Activated T-cell treated with anti-CD3 and anti-CD28 coated beads, Interleukin-2, amount 50 U/mL, for 72 hours (primary cell): ENCODE measurements at places on chromosomes 6 and 20. TPM values are rescaled to one million over a fixed set of nuclear protein-coding genes. Genes with fewer than 3 reads are reported as not detected.

GRCh38 chr6:150865043-150865405 lies 478 bp upstream of the MTHFD1L start:
- H3K4me3 ChIP-seq = peak overlapping the region; percentile 86
- peaks cover 18% of the 10 kb centered on the region for H3K27me3 ChIP-seq
- peaks cover 59% of the 10 kb centered on the region for H3K4me1 ChIP-seq
- peaks cover 2% of the 10 kb centered on the region for H3K36me3 ChIP-seq
- no peak for DNase-seq
- H3K27ac ChIP-seq = peak overlapping the region; percentile 69

- H3K27ac ChIP-seq = no peak overlapping the region
- H3K36me3 ChIP-seq = no peaks in the 10 kb centered on the region
- H3K4me1 ChIP-seq = peaks cover 52% of the 10 kb centered on the region
- H3K4me3 ChIP-seq = no peak overlapping the region
These were observed 213.2 kb downstream of the LY86 start for GRCh38 chr6:6801635-6802218.

- H3K27me3 ChIP-seq = peaks cover 12% of the 10 kb centered on the region
- no peak overlapping the region for H3K4me3 ChIP-seq
- no peak overlapping the region for H3K27ac ChIP-seq
These were observed 64.6 kb downstream of the SNX5 start for GRCh38 chr20:17904027-17904426.

DNA sequence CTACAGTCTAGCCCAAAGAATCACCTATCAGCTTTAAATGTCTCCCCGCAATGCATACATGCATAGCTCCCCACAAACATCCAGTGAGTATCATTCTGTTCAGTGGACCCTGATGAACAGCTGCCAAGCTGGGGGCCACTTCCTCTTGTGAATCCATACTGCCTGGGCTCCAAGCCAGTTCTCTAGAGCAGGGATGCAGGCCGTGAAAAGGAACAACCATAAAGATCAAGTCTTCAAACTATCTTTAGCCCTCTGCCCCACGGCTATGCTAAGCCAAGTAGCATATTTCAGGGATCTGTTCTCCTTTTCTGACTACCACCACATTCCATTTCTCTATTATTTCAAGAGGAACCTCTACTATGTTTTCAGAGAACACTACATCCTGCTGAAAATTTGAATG lies 191.7 kb upstream of the BTBD3 start:
- no peaks in the 10 kb centered on the region for H3K27me3 ChIP-seq
- no peak overlapping the region for H3K4me3 ChIP-seq
- no peaks in the 10 kb centered on the region for H3K4me1 ChIP-seq
- no peaks in the 10 kb centered on the region for H3K36me3 ChIP-seq
- no peak overlapping the region for H3K27ac ChIP-seq
- no peak for DNase-seq

DNA sequence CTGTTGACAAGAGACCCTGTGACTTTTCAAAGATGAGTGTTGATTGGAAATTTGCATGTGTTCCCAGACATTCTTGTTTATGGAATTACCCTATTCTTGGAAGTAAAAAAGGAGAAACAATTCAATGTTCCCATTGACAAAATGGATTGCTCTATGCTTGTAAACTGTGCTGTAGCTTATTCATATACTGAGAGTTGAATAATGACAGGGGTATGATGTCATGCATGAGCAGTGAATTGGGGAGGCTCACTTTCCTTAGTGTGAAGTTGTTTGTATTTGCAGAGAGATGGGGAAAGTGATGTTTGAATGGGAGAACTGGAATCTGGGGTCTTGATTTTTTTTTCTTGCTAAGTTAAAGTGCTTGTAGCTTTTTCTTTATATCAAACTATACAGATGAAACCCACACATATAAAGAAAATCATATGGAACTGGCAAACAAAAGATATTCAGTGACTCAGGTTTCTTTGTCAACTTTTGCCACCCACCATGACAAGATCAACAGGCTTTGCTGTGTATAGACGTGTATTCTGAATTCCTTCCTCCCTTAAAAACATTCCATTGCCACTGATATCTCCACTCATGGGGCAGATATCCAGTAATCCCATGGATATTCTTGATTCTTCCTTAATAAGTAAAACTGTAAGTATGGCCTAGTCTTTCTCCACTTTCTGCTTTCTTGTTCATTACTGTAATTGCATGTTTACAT lies 97.8 kb upstream of the JAG1 start:
- no peaks in the 10 kb centered on the region for H3K4me1 ChIP-seq
- H3K27me3 ChIP-seq = no peaks in the 10 kb centered on the region
- no peak for DNase-seq
- no peaks in the 10 kb centered on the region for H3K36me3 ChIP-seq
- no peak overlapping the region for H3K27ac ChIP-seq
- H3K4me3 ChIP-seq = no peak overlapping the region

The AVP gene
- total RNA-seq = not detected

- H3K4me1 ChIP-seq = peaks cover 25% of the 10 kb centered on the region
- peak overlapping the region; percentile 38 for H3K4me3 ChIP-seq
- H3K27ac ChIP-seq = peak overlapping the region; percentile 77
- no peaks in the 10 kb centered on the region for H3K36me3 ChIP-seq
These were observed 165.8 kb upstream of the CITED2 start for GRCh38 chr6:139540276-139540675.

The MOG gene
- total RNA-seq = not detected

- no peak overlapping the region for H3K27ac ChIP-seq
- peaks cover 29% of the 10 kb centered on the region for H3K4me1 ChIP-seq
- DNase-seq = no peak
- no peak overlapping the region for H3K4me3 ChIP-seq
- H3K27me3 ChIP-seq = peaks cover 9% of the 10 kb centered on the region
These were observed 12.1 kb downstream of the NCR2 start for GRCh38 chr6:41347378-41348050.

DNA sequence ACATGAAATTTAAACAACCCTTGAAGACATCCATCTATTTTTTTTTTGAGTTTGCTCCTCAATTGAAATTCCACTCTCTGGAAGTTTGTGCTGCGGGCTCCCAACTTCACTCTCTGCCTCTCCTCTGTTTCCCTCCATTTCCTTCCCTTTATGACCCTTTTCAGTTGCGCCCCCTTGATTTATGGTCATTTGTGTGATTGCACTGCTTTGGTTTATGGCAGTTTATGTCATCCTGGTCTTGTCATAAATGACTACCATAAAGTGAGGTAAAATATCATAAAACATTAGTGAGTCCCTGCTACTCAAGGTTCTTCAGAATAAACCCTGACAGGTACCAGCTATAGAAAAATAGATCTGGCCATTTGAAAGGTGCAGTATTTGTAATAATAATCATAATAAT lies 348.3 kb upstream of the ZFP64 start:
- H3K36me3 ChIP-seq = peaks cover 3% of the 10 kb centered on the region
- H3K4me3 ChIP-seq = no peak overlapping the region
- no peaks in the 10 kb centered on the region for H3K4me1 ChIP-seq
- H3K27ac ChIP-seq = no peak overlapping the region
- H3K27me3 ChIP-seq = no peaks in the 10 kb centered on the region

DNA sequence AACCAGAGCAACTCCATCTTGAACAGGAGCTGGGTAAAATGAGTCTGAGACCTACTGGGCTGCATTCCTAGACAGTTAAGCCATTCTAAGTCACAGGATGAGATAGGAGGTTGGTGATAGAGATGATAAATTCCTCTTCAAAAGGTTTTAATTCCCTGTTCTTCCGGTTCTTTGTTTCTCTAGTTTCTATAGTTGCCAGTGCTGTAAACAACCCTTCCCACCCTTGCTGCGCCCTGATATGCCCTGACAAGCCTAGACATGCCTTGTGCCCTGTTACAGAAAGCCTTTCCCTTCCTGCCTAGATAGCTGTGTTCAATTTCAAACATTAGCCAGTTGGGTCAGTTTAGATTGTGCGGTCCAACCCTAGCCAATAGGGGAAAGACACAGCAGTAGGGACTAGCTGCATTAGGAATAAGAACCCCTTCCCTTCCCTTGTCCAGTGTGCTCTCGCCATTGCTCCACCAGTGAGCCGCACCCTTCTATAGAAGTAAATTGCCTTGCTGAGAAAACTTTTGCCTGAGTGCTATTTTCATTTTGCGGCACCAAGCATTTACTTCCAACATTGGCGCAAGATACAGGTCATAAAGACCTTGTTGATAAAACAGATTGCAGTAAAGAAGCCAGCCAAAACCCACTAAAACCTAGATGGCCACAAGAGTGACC lies 52.5 kb upstream of the CCN2 start:
- no peak overlapping the region for H3K27ac ChIP-seq
- H3K4me3 ChIP-seq = no peak overlapping the region
- no peak for DNase-seq
- no peaks in the 10 kb centered on the region for H3K27me3 ChIP-seq
- H3K36me3 ChIP-seq = no peaks in the 10 kb centered on the region

GRCh38 chr6:106122938-106123656 lies 37.0 kb downstream of the PRDM1 start:
- no peak overlapping the region for H3K27ac ChIP-seq
- H3K4me3 ChIP-seq = no peak overlapping the region
- DNase-seq = no peak
- H3K4me1 ChIP-seq = peaks cover 76% of the 10 kb centered on the region

- H3K27me3 ChIP-seq = no peaks in the 10 kb centered on the region
- no peaks in the 10 kb centered on the region for H3K4me1 ChIP-seq
- H3K27ac ChIP-seq = no peak overlapping the region
- H3K36me3 ChIP-seq = no peaks in the 10 kb centered on the region
These were observed 104.2 kb upstream of the PDE10A start for GRCh38 chr6:165767228-165767627.

The SLC24A3 gene
- total RNA-seq = 0.07 TPM

DNA sequence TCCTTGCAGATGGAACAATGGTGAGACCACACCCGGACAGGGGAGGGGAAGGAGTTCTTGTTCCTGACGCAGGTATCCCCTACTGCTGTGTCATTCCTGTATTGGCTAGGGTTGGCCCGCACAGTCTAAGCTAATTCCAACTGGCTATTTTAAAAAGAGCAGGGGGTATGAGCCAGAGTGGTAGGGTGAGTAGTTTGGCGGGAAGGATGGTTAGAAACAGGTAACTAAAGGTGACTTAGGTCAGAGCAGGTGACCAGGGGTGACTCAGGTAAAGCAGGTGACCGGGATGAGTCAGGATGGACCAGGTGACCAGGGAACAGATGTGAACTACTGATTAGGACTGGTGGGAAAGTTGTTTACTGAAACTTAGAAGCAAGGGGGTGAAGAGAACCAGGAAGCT lies 58.0 kb downstream of the ZNF292 start:
- peaks cover 5% of the 10 kb centered on the region for H3K36me3 ChIP-seq
- H3K27me3 ChIP-seq = no peaks in the 10 kb centered on the region
- peaks cover 50% of the 10 kb centered on the region for H3K4me1 ChIP-seq
- no peak for DNase-seq
- no peak overlapping the region for H3K4me3 ChIP-seq
- peak overlapping the region; percentile 70 for H3K27ac ChIP-seq

The RBM12 gene
- total RNA-seq = 71.1 TPM

- H3K27me3 ChIP-seq = no peaks in the 10 kb centered on the region
- DNase-seq = no peak
- H3K4me1 ChIP-seq = no peaks in the 10 kb centered on the region
- H3K36me3 ChIP-seq = peaks cover 3% of the 10 kb centered on the region
- H3K27ac ChIP-seq = no peak overlapping the region
These were observed 279.7 kb downstream of the KIF16B start for GRCh38 chr20:16293590-16293989.

- no peaks in the 10 kb centered on the region for H3K36me3 ChIP-seq
- no peak for DNase-seq
- no peak overlapping the region for H3K4me3 ChIP-seq
- peaks cover 17% of the 10 kb centered on the region for H3K4me1 ChIP-seq
- no peaks in the 10 kb centered on the region for H3K27me3 ChIP-seq
These were observed 94.6 kb downstream of the PSMG4 start for GRCh38 chr6:3353213-3353903.

DNA sequence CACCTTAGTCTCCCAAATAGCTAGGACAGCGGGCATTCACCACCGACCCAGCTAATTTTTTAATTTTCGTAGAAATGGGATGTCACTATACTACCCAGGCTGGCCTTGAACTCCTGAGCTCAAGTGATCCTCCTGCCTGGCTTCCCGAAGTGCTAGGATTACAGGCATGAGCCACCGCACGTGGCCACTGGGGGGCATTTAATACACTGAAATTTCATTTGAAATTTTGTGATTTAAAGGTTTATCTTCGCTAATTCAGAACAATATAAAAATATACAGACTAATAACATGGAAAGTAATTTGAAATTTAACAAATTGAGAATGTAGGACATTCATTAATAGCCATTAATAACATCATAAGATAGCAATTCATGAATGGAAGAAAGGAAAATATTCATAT lies 20.5 kb upstream of the TBC1D32 start:
- no peak for DNase-seq
- H3K27me3 ChIP-seq = peaks cover 34% of the 10 kb centered on the region
- H3K27ac ChIP-seq = no peak overlapping the region
- H3K36me3 ChIP-seq = no peaks in the 10 kb centered on the region

The STMND1 gene
- not detected for total RNA-seq

The LRFN2 gene
- not detected for total RNA-seq

The FRS3 gene
- total RNA-seq = 11.4 TPM

- no peak overlapping the region for H3K4me3 ChIP-seq
- H3K27ac ChIP-seq = no peak overlapping the region
- no peak for DNase-seq
- peaks cover 5% of the 10 kb centered on the region for H3K4me1 ChIP-seq
- H3K27me3 ChIP-seq = no peaks in the 10 kb centered on the region
- H3K36me3 ChIP-seq = peaks cover 2% of the 10 kb centered on the region
These were observed 17.6 kb downstream of the WRNIP1 start for GRCh38 chr6:2782825-2783187.

The CMTR1 gene
- 86.9 TPM for total RNA-seq

DNA sequence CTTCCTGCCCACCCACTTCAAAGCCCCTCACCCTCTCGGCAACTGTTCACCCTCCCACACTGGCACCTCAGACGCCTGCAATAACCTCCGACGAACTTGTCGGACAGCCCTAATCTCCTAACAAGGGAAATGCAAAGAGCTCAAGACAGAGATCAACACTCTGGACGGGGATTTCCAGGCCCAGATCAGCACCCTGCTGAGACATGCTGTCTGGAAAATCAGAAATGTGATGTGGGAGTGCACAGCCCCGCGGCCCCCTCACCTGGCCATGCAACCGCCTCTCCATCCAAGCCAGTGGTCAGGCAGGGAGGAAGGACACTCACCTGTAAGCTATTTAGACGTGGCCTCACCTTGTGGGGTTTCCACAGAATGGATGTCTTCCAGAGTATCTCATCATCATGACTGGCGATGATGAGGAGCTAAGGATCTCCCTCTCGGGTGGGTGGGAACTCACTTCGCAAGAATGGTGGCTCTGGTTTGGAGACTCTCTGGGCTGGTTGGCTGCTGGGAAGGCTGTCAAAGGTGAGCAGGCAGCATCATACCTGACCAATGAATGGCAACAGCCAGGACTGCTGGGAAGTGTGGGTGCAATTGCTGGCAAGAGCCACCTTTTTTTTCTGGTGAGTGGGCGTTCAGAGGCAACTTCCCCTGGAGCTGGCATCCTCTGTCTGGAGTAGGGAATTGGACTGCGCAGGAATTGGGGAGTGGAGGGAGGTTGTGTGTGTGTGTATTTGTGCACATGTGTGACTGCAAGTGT lies 28.1 kb upstream of the ADTRP start:
- H3K4me3 ChIP-seq = peak overlapping the region; percentile 71
- no peaks in the 10 kb centered on the region for H3K36me3 ChIP-seq
- no peaks in the 10 kb centered on the region for H3K27me3 ChIP-seq
- DNase-seq = peak; percentile 20

GRCh38 chr6:166598441-166599138 lies 12.1 kb upstream of the RAMACL start:
- H3K27me3 ChIP-seq = no peaks in the 10 kb centered on the region
- no peak for DNase-seq
- H3K4me3 ChIP-seq = no peak overlapping the region
- H3K36me3 ChIP-seq = no peaks in the 10 kb centered on the region
